ENCODE measurements at places on chromosomes 2 and 18.
A peak's percentile ranks its signal among the peaks of the same experiment; 100 is the strongest.

DNA sequence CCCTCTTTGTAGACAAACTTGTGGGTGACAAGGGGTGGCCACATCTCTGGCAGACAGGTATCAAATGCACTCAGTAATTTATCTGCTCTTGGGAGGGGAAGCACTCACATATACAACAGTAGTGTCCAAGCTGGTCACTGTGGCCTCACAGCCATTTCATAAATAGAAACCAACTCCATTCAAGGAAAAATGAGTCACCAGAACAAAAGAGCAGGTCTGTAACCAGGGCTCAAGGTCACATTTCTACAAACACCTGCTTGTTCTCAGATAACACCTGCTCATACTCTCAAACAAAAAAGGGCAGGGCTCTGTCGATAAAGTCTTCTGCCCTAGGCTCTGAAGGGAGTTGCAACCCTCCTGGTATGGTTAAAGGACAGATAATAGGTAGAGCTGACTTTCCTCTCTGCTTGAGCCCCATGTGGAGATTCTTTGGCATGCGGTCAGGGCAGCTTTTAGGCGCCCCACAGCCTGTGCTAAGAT, 459.0 kb downstream of the BCL11A start:
- DNase-seq = no peak

DNA sequence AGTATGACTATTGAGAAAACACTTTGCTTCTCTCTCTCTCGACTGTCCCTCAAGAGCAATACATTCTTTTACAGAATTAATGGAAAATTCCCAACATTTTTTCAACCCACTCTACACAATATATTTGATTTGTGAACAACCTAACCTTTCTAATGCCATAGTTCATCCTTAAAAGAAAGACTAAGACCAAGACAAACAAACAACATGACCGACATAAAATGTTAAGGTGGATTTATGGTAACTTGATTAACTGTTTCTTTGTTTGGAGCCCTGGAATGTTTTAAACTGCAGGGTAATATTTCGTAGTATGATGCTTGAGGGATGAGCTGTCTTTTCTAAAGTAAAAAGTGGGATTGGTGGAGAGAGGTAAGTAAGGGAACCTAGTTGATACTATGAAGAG, 738.2 kb downstream of the MBD2 start:
- DNase-seq = no peak

DNA sequence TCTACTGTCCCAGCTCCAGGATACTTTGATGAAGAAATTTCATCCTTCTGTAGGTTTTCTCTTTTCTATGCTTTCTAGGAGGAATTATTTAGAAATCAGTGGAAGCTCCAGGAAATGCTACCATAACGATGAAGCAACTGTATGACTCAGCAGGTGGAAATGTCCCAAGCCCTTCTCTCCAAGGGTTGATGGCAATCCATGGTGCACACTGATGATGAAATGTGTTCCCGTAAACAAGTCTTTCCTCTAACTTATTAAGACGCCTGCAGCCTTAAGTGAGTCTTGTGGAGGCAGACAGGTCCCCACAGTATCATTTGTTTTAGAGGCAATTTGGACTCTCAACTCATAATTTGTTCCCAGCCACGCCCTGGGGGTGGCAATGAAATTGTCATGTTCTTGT, 777.6 kb upstream of the SOX11 start:
- no peak for DNase-seq

GRCh38 chr2:217740756-217741155, 262.0 kb downstream of the TNS1 start:
- DNase-seq = no peak

DNA sequence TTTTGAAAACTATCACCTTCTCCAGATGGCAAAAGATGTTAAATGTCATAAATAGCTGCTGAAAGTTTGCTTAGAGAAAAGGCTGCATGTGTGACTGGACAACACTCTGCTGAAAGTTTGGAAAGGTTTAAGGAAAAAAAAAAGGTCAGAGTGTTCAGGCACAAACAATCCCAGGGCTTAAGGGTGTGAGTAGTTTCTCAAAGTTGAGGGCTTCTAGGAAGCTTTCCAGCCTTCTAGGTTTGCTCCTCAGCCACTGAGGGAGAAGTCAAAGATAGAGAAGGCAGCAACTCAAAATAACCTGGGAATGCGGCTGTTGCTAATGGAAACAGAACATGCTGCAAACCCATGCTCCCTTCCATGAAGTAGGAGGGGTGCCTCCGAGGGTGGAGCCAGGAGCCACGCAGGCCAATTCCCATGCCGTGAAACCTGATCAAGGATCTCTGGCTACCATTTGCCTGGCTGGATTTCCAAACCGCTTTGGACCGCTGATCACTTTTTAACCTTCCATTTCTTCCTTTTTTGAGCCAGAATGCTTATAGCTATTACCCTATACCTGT, 88.0 kb downstream of the TEX51 start:
- no peak for DNase-seq

DNA sequence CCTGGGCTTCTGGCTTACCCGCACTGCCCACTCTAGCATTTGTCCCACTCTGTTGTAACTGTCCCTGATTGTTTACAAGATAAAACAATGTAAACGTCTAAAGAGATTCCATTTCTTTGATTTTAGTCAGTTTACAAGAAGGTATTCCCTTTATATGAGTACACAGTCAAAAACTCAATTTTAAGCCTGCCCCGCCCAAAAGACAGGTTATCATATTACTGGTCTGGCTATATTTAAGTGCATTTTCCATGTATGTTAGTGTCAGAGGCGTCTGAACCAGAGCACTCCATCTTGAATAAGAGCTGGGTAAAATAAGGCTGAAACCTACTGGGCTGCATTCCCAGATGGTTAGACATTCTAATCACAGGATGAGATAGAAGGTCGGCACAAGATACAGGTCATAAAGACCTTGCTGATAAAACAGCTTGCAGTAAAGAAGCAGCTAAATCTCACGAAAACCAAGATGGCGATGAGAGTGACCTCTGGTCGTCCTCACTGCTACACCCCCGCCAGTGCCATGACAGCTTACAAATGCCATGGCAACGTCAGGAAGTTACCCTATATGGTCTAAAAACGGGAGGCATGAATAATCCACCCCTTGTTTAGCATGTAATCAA, 15.0 kb downstream of the GPR45 start:
- DNase-seq = no peak

DNA sequence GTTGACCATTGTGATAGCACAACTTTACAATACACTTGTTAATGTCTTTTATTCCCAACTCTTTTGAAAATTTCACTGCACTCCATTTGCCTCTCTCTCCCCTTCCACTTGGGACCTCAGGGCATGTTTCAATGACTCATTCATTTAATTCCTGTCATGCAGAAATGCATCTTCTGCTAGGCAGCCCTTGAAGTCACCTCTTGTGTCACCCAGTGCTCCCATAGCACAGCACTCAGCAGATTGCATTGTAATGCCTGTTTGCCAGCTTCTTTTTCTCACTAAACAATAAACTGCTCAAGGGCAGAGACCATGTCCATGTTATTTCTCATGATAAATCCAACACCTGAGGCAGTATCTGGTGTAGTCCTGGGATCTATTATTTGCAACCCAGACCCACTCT, 85.9 kb upstream of the ACSL3 start:
- DNase-seq = no peak

- no peak for DNase-seq
Observed at GRCh38 chr18:2854875-2855274, 8.1 kb downstream of the EMILIN2 start.

DNA sequence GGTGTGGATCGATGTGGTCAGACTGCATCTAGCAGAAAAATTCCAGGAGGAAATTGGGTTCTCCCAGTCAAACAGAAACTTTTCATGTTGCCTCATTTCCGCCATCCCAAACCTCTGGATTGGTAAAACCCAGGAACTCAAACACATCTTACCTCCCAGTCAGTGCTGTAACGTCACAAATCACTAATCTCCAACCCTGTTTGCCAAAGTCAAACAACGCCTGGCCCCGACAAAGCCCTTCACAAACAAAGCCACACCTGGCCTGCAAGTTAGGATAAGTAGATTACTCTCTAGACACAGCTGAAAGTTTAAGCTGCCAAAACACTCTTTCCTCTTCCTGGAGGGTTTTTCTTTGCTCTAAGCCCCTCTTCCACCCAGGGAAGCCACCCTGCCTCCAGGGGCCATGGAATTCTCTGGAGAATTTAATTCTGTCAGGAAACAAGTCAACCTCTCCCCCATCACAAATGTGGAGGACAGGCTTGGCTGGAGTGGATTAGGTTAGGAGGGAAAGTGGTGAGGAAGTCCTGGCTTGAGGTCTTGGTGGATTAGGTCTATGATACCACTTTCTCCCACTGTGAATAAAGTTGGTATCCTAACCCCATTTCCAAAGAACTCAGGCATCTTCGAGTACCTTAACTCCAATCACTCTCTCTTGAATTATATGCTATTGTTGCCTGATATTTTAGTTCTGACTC, 86.7 kb downstream of the LYPD6B start:
- no peak for DNase-seq

- no peak for DNase-seq
Observed at GRCh38 chr2:177998006-177998405, 74.6 kb downstream of the PDE11A start.

DNA sequence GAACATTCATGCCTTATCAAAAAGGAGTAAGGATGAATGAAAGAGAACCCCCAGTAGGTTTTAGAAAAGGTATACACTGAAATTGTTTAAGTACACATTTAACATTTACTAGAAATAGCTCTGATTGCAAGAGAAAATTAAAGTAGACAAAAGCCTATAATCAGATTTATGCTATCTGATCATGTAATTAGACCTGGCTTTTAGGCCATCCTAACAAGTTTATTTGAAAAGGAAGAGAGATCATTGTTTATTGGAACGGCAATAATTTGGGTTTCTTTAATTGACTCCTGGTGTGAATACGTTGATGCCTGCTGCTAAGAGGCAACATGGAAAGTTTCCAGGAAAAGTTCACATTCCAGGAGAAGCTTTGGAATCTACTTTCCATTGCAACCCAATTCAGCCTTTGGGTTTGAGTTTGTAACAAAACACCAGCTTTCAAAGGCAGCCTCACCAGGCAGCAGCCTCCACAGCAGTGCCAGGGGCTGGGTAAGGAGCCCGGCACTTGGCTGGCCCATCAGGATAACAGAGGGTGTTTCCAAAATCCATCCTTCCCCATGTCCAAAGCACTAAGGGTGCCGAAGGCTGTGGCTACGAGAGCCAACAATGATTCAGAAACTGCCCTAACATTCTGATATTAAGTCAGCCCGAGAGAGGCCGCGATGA, 18.0 kb downstream of the FZD7 start:
- DNase-seq = no peak

GRCh38 chr2:68466361-68466777, 725 bp downstream of the FBXO48 start:
- peak; percentile 28 for DNase-seq

DNA sequence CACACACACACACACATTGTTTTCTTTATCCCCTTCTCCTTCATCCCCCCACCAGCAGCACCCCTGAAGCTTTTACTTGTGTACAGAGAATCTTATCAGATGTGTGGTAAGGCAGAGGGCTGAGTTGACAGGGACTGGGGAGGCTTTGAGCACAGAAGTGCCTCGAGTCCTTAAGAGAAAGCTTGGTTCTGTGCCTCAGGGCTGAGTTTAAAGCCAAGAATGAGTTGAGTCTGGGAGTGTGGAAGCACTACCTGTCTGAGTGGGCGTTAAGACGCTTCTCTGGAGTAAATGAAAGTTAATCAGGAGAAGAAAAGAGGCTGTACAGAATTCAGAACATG, 2.7 kb downstream of the ID2 start:
- DNase-seq = no peak

DNA sequence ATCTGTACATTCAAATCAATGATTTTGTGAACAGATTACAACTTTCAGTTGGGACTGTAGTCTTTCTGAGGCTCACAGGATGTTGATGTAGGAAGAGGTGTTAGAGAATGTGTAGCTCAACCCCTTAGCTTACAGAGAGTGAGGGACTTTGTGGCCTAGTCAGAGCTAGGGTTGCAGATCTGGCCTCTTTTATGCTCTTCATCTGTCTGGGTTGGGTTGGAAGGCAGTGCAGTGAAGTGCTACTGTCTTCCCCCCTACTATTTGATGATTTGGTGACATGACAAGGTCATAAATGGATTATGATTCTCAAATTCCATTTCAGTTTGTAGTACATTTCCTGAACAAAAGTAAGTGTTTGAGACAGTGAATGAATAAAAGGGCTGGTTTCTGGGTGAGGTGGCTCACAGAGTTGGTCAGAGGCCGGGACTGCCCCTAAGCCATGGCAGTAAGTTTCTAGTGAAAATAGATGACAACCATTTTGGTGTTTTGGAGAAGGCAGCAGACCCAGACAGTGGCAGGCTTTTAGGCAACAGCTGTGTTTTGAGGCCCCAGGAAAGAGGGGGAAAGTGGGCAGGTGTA, 21.6 kb downstream of the MAP4K4 start:
- no peak for DNase-seq

DNA sequence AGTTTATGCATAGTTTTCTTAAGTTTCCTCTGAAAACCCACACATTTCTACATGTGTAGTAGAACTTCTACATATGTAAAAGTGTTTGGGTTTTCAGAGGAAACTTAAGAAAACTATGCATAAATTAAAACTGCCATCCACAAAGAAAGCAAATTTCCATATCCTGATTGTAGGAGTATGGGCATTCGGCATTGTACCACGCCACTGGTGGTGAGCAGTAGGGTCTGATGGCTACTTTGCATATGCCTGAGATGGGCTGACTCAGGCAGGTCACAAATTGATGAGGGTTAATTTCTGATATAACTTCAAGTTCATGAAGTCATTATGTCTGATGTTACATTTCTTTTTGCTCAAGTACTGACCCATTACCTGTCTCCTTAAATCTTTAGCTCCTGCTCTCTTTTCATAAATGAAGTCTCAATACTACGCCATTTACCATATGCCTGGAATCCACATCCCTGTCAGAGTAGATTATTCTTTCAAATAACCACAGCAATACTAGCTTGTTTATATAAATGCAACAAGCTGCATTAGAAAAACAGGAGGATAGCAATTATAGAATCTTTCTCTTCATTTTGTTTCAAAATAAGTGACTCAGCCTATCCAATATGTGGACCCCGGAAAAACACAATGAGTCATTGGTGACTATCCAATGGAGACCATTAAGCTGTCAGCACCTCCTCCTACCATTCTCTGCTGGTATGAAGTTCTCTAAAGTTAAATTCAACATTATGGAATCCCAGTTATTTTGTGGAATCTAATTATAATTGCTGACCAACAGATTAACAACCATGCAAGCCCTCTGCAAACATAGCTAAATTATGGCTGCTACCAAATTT, 355.2 kb upstream of the UBE2E3 start:
- DNase-seq = no peak
